ENCODE measurements at places on chromosomes 5 and 9. TPM values are rescaled to one million over a fixed set of nuclear protein-coding genes. Genes with fewer than 3 reads are reported as not detected.

Gene BARX1
- 3.8 TPM for total RNA-seq

Gene GPR151
- total RNA-seq = not detected

Gene PHYKPL
- total RNA-seq = 47.4 TPM

Gene RIC1
- 15.2 TPM for total RNA-seq

Gene GPBP1
- 84.6 TPM for total RNA-seq

Gene CTNND2
- total RNA-seq = not detected

Gene TAF11L5
- total RNA-seq = not detected

Gene HRH2
- total RNA-seq = 40.2 TPM

Gene FCN2
- total RNA-seq = not detected

Measured in activated naive CD8-positive, alpha-beta T cell treated with anti-CD3 and anti-CD28 coated beads for 36 hours (primary cell).